ENCODE measurements at places on chromosomes 16 and 17. TPM values are rescaled to one million over a fixed set of nuclear protein-coding genes. Genes with fewer than 3 reads are reported as not detected.

The ZCCHC14 gene
- total RNA-seq, result 15.5 TPM

GRCh38 chr17:76922967-76923366, 54.8 kb downstream of the MGAT5B start:
- no peak for ATAC-seq

- peak; percentile 25 for ATAC-seq
These were observed 1.2 kb upstream of the IGSF6 start for GRCh38 chr16:21653571-21653970.

- ATAC-seq, result peak; percentile 53
These were observed 43.1 kb upstream of the MYH10 start for GRCh38 chr17:8673612-8674011.

The KRT24 gene
- 1.2 TPM for total RNA-seq

The RAB11FIP4 gene
- 0.47 TPM for total RNA-seq

- no peak for ATAC-seq
These were observed 17.7 kb downstream of the NAA60 start for GRCh38 chr16:3461151-3461550.

DNA sequence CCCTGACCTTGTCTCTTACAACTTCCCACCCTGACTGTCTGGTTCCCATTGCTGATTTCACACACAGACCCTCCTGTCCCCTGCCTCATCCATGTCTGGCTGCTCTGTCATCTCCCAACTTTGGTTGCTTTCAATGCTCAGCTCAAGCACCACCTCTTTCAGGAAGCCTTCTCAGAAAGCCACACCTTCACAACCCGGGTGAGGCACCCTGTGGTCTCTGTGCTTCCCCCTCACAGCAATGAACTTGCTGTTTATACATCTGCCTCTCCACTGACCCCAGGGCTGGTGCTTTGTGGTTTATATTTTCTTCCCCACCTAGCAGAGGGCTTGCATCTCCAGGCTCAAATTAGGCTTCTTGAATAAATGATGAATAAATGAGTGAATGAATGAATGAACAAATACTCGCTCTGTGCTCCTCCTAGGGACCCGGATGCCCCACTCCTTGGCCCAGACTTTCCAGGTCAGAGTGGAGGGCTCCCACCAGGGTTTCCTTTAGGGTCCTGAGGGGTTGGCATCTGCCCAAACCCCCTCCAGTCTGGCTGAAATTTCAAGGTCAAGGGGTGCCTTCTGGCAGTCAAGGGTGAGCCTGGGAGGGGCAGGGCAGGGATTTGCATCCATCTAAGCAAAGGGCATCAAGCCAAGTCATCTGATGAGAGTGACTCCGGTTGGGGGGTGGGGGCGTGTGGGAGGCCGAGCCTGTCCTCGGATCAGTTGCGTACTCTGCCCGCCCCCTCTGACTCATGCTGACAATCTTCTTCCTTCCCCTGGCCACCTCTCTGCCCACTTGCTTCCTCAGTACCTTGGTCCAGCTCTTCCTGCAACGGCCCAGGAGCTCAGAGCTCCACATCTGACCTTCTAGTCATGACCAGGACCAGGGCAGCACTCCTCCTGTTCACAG, at the start of gene ITGAX:
Gene ITGAX (plus strand): TSS at position 783 of the 898 bp plus-strand sequence. CDS start 79 bp downstream, at position 862.
- ATAC-seq, result peak; percentile 37

The SLC6A2 gene
- 3.1 TPM for total RNA-seq

DNA sequence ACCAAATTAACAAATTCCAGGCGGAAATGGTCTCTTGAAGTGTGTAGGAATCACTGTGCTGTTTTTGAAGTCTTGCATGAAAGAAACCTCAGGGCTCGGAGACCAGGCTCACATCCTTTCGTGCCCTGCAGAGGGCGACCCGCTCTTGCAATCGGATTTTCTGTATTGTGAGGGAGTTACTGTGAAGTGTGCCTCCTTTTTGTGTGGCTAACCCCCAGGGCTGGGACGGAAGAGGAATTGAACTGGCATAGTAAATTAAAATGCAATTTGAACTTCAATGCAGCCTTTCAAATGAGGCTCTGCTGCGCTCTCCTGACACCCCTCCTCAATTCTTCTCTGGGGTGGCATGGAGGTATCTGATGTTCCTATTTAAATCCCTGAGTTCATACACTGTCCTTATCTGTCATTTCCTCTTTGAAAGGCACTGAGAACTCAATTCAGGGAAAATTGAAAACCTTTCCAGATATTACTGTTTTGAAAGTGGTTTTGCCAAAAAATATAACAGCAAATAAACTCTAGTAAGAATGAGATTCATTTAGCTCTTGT, 51.5 kb upstream of the MGAT5B start:
- ATAC-seq, result no peak

The TP53TG3 gene
- total RNA-seq, result not detected

The GRN gene
- 108 TPM for total RNA-seq

DNA sequence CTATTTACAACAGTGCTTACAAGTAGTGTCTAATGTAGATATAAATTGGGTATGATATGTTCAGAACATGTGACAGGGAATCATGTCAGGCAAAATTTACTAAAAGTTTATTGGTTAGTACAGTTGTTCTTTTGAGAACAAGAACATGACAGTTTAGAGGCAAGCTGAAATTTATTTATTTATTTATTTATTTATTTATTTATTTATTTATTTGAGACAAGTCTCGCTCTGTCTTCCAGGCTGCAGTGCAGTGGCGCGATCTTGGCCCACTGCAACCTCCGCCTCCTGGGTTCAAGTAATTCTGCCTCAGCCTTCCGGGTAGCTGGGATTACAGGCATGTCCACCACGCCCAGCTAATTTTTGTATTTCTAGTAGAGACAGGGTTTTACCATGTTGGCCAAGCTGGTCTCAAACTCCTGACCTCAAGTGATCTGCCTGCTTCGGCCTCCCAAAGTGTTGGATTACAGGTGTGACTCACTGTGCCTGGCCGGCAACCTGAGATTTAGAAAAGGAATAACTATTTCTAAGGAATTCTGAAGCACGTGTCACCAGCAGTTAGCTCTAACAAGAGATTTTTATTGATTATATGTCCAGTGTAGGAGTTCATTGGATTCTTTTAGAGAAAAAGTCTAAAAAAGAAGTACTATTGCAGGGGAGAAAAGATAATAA, 24.9 kb downstream of the MRTFB start:
- ATAC-seq, result no peak

DNA sequence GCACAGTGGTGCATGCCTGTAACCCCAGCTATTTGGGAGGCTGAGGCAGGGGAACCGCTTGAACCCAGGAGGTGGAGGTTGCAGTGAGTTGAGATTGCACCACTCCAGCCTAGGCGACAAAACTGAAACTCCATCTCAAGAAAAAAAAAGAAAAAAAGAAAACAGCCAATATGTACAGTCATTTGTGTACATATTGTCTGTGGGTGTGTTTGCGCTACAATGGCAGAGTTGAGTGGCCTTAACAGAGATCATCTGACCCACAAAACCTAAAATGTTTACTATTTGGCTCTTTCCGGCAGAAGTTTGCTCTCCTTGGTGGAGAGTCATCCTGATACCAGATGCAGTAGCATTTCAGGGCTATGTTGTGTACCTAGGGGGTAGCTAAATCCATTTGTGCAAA, 57.9 kb downstream of the ARSG start:
- ATAC-seq, result no peak

DNA sequence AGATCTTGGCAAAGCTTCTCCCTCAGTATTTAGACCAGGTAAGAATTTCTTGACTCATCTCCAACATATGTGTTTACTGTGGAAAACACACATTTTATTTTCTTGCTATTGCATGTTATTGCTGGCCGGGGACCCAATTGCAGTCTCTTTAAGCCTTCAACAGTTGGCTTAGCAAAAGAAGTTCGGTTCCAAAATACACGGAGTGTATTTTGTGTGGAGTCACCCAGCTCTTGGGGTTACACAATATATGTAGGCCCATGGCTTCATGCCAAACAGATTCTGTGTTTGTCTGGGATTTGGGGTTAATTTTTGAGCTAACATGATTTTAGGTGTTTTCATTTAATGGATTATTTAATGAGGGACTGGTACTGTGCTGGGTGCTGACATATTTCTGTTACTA, 4.0 kb downstream of the ALDH3A2 start:
- no peak for ATAC-seq

DNA sequence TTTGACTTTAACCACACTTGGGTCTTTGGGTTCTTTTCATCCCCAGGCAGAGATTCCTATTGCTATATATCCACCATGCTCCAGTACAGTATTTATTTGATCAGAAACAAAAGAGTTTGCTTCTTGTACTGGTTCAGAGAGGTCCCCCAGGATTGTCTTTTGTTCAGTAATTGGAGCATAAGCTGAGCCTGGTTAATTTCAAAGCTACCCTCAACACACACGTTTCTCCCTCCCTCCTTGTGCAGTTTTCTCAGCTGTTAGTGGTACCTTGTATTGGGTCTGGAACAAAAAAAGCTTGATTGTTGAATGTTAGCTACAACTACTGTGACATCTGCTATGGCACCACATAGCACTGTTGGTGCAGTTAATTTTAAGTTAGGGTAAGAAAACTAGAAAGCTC, 50.0 kb downstream of the NUP93 start:
- ATAC-seq, result no peak

GRCh38 chr16:64158941-64159588, 962.8 kb downstream of the CDH11 start:
- no peak for ATAC-seq

DNA sequence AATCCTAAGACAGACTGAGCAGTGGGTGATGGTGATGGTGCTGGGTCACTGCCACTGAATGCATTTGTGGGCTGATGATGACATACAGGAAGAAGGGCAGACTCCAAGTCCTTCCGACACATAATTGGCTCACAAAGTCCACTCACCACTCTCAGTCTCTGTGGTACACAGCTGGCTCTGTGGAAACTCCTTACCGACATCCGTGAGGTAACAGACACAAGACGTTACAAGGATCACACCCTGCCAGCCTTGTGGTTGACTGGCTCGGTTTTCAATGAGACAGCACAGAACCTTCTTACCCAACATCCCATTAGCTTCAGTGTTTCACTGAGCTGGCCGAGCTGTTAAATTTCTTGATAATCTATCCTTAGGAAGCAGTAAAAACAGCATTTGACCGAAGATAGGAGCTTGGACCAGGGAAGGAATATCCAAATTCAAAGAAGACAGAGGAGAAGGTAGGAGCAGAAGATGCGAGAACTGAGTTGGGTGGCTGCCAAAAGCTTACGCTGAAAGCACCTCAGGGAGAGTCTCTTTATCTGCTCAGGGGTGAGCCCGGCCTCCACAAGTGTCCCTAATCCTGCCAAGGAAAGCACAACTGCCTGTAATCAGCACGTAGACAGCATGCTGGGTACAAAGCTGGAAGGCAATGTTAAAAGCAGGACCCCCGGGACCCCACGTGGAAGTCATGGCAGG, 5.5 kb upstream of the MXRA7 start:
- ATAC-seq, result peak; percentile 81

- ATAC-seq, result no peak
These were observed 3.9 kb downstream of the SPNS2 start for GRCh38 chr17:4502466-4503154.

GRCh38 chr17:77233635-77234334, 93.0 kb downstream of the SEC14L1 start:
- no peak for ATAC-seq

- ATAC-seq, result no peak
These were observed 22.1 kb upstream of the KDM8 start for GRCh38 chr16:27181019-27181790.

GRCh38 chr17:32461853-32462617, 17.7 kb downstream of the PSMD11 start:
- no peak for ATAC-seq

All from gastroesophageal sphincter (tissue), 4 donors.